ENCODE measurements at places on chromosomes 12 and 14.

- no peak for DNase-seq
These were observed 280.6 kb downstream of the PDZRN4 start for GRCh38 chr12:41468756-41469155.

- no peak for DNase-seq
These were observed 12.5 kb upstream of the MAP4K5 start for GRCh38 chr14:50544911-50545310.

GRCh38 chr14:70018713-70019211 is 139.5 kb downstream of the SMOC1 start:
- no peak for DNase-seq

GRCh38 chr12:47954467-47955045 is 8.8 kb upstream of the TMEM106C start:
- no peak for DNase-seq

GRCh38 chr12:88247241-88247643 is 105.1 kb downstream of the TMTC3 start:
- no peak for DNase-seq

GRCh38 chr12:44357494-44357893 is 518.6 kb downstream of the NELL2 start:
- no peak for DNase-seq

DNA sequence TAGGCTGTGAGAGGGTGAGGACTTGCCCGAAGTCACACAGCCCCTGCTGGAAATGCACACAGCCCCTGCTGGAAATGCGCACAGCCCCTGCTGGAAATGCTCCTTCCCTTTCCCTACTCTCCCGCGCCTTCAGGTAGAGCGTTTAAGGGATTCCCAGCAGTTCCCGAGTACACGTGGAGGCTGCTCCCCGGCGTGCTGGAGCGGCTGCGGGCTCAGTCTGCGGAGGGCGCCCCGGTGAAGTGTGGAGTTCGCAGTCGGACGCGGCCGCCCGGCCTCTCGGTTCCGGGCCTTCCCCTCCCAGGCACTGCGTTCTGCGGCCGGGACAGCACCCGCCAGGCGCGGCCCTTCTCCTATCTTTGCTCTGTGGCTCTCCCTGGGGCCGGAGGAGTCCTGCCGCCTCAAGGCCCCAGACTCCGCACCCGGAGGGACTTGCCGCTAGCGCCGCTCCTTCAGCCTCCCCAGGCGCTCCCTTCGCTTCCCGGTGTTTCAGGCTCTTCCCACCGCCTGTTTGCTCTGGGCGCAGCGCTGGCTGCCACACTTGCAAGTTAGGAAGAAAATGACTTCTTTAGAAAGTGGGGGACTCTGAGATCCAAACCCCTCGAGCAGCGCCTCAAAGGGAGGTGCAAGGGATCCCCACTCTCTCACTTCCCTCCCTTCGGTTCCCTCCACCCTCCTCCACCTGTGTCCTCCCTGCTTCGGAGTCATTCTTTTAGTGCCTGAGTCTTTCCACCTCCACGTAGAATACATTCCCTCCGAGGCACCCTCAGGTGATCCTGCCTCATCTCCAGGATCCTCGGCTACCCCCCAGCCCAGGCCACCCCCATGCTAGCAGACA is 8.3 kb upstream of the TBX5 start:
- DNase-seq = no peak

GRCh38 chr14:42470427-42470719 is 863.7 kb downstream of the LRFN5 start:
- no peak for DNase-seq

DNA sequence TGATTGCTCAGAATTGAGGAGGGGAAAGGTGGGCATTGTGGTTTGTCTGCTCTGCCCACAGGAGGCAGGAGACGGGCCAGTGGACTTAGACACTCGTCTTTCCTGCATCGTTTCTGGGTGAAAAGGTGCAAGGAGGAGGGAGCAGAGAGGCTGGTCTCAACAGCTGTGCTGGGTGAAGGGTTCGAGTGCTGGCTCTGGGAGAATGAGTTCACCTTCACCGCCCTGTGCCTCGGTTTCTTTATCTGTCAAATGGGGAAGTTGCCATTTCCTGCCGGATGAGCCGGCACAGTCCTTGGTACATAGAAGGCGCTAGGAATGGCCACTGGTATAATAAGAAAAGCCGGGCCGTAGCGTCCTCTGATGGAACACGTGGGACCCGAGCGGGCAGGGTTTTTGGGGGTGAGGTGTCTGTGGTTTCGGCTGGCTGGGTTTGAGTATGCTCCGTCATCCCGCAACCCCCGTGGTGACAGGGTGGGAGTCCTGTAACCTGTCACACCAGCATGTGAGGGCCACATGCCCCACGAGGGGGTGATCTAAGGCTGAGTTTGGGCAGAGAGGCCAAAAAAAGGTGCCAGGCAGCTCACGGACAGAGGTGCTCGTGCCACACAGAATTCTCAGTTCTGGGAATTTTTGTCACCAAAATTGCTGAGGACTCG is 7.3 kb downstream of the BCL7A start:
- DNase-seq = no peak

GRCh38 chr14:30156571-30156970 is 228.9 kb upstream of the PRKD1 start:
- DNase-seq = no peak

DNA sequence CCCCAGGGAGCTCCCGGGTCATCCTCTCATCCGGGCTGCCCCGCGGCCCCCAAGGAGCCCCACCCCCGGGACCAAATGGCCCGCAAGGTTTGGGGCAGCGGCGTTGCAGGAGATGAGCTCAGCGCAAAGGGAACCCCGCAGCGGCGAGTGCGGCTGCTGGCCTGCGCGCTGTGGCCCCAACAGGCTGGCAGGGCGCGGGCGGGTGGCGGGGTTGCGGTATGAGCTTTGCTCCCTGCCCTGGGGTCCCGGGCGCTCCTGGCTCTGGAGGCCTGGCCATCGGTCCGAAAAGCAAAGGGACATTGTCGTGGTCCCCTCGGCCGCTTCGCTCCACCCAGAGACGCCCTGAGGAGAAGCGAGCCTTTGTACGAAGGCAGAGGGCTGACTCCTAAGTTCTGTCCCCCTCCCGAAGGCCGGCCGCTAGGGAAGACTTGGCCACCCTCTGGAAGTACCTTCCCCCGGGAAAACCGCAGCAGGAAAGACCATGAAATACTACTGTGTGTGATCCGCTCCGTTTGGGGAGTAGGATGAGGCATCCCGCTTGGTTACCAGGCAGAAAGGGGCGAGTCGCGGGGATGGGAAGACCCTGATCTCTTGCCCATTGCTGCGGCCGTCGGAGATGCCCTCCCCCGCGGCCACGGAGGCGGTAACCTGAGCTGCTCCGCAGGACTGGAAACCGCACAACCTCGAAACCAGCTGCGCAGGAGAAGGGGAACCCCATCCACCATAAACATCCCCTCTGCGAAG is 620 bp upstream of the NID2 start:
- DNase-seq = peak; percentile 63

DNA sequence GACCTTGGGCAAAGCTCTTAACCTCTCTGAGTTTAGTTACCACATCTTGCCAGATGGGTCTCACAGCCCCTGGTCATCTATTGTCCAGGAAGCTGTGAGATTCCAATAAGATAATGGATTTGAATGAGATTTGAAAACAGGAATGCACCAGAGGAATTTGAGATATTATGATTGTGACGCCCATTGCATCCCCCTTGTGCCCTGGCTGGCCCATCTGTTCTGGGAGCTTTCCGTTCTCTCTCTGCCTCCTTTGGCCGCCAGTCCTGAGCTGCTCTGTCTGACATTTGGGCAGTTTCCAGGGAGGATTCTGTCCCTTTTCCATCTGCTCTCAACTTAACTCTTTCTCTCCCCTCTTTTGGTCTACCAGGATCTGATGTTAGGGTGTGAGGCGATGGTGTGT is 24.6 kb downstream of the SRRM4 start:
- no peak for DNase-seq

- no peak for DNase-seq
These were observed 4.5 kb upstream of the RNASE4 start for GRCh38 chr14:20679907-20680306.

DNA sequence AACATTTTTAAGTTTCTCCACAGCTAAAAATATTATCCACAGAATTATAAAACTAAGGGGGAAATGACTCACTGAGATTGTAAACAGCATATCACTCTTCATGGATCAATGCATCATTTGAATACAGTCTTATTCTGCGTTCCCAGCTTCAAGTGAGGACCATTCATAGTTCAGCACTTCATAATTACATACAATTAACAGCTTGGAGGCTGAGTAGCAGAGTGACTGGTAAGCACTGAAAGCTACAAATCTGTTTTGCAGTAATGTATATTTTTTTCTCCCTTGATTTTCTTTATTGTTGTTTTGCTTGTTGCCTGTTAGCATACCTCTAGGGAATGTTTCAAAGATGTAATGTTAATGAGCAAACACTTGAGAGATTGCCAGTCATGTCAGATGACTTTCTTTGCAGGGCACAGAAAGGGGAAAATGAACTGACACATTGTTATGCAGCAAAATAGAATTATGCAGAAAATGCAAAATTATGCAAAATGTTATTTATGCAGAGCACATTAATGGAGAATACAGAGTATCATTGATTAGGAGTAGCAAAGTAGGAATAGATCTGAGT is 138.6 kb downstream of the RPS29 start:
- no peak for DNase-seq

DNA sequence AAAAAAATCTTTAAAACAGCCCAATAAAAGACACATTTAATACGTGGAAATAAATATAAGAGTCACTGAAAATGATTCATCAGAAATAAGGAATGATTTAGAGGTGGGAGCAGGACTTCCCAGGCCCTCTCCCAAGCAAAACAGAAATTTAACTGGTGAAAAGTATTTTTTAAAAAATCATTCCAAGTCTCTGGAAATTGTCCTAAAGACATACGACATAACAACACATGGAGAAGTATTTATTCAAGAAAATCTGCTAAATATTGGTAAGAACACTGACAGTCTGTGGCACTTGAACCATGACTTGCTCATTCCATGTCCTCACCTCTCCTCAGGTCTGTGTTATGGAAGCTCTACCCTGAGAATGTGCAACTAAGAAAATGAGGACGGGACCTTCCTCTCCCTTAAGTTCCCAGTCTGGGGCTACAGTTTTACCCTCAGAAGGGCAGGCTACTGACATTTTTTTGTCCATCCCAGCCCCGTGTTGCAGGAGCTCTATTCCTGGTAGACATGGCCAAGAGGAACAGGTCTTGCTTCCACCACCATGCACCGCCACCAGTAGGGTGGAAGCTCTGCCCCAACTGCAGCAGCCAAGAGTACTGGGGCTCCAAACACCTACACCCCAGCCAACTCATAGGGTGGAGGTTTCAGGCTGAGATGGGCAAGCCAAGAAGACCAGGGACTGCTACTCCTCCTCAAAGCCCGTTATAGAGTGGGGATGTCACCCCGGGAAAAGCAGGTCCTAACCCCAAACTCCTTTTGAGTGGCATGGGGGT is 193.0 kb downstream of the CRADD start:
- DNase-seq = no peak

GRCh38 chr12:105322070-105322469 is 8.4 kb upstream of the C12orf75 start:
- DNase-seq = no peak

DNA sequence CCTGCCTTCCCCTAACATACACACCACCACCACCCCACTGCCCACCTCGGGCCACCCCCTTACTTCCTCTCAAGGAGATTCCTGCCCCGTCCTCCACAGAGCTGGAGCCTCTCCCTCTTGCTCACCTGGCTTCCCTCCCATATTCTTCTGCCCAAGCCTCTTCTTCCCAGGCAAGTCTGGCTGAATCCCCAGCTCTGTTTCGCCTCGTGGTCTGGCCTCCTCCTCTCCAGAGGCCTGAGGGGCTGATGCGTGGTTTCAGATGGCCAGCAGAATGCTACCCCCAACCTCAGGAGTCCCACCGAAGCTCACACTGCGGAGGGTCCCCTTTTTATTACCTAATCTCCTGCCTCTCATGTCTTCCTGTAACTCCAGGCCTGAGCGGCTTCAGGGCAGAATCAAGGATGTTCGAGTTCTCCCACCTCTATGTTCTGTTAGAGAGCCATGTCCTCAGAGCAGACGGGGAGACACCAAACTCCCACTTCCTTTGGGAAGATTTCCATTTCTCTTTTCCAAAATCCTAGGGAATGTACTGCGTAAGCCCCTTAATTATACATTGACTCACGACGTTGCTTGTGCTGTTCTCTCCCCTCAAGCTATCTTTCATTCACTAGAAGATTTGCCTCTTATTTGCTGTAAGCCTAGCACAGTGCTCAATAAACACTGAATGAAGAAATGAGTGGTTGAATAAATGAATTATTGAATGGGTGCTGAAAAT is 33.9 kb upstream of the LTBP2 start:
- DNase-seq = no peak

DNA sequence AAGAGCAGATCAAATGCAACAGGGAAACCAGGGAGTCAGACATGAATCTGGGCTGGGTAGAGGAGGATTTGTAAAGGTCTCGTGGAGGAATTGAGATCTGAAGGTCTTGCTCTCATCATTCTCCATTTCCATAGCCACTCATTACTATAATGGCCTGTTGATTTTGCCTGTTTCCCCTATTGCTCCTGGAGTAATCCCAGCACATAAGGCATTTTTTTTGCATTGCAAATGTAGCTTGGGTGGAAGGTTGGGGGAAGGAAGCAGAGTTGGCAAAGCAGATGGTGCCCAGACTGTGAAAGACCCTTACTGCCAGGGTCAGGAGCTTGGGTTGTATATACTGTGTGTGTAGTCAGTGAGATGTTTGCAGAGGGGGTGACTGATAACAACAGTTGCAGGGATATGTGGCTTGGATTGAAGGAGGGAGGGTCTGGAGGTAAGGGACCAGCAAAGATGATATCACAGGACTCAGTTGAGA is 116.0 kb downstream of the TTC6 start:
- DNase-seq = no peak

DNA sequence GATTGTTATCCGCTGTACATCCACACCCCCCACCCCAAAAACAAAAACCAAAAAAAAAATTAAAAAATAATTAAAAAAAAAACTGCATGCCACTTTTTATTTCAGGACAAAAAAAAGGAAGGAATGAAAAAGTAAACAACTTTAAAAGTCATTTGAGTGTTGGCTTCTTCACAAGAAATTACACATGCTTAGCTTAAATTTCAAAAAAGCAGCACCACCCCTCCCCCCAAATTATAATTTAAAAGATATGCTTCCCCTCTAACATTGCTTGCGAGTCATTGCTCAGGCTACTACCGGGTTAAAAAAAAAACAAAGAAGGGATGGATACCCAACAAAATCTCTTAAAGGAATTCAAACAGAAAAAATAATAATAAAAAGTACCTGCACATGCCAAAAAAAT is 98.5 kb downstream of the BCL11B start:
- DNase-seq = no peak

- no peak for DNase-seq
These were observed 66.8 kb downstream of the ARL6IP4 start for GRCh38 chr12:123047289-123047688.

GRCh38 chr12:70683976-70684375 is 46.7 kb upstream of the PTPRB start:
- DNase-seq = no peak

- DNase-seq = no peak
These were observed 8.4 kb downstream of the HOXC8 start for GRCh38 chr12:54017027-54017788.

DNA sequence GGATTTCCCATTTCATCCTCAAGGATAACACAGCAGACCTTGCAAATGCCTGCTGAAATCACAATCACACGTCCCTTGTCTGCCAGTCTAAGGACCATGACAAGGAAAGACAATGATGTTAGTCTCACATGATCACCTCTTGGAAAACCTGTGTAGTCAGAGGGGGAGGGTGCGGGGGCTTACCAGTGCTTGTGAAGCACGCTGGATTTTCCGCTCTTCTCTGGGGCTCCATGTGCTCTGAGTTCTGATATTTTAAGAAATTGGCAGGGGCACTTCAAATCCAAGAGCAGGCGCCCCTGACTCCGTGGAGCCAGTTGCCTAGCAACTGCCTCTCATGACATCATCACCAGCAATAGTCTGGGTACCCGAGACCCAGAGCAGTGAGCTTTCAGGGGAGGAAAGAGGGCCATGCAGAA is 200.9 kb upstream of the C14orf180 start:
- no peak for DNase-seq

Data from activated effector memory CD4-positive, alpha-beta T cell treated with anti-CD3 and anti-CD28 coated beads, Interleukin-2, amount 50 U/mL, for 16 hours (primary cell).